ENCODE measurements at places on chromosomes 1 and 21.

- no peaks in the 10 kb centered on the region for H3K27me3 ChIP-seq
- H3K36me3 ChIP-seq = peaks cover 14% of the 10 kb centered on the region
- no peak overlapping the region for H3K27ac ChIP-seq
- no peak overlapping the region for H3K4me3 ChIP-seq
- no peak for DNase-seq
- H3K4me1 ChIP-seq = no peaks in the 10 kb centered on the region
These were observed 47.8 kb downstream of the SELENOF start for GRCh38 chr1:86865973-86866637.

DNA sequence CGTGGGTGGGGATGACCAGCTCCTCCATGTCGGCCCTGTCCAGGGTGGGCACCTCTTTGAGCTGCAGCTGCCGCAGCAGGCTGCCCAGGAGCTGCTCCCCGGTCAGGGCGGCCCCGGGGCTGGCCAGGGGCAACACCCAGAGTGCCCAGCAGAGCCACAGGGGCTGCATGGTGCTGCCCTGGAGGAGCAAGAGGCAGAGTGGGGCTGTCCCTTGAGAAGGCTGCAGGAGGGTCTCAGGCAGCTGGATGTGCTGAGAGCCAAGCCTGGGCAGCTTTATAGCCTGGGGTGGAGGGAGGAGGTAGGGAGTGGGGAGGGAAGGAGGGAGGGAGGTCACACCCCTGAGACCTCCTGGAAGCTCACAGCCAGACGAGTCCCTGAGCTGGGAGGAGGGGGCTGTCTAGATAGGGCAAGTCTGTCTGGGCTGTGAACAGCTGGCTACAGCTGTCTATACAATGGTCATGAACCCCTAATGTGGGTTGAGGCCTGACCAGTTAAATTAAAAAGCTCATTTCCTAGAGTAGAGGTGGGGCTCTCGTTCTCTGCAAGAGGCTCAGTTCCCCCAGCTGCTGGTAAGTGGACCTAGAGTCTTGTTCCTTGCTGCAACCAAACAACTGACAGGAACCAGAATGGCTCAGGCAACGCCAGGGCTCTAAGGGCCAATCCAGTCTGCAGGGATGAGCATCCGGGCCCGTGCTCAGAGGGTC, at the start of gene LEFTY1:
Gene LEFTY1 (minus strand): TSS at position 249 of the 704 bp plus-strand sequence. CDS start 80 bp downstream, at position 169.
- H3K27ac ChIP-seq = no peak within 1 kb of the TSS
- DNase-seq = no peak
- peaks cover 12% of the 10 kb centered on the region for H3K27me3 ChIP-seq
- H3K36me3 ChIP-seq = no peaks in the 10 kb centered on the region
- H3K4me1 ChIP-seq = peaks cover 11% of the 10 kb centered on the region
- no peak within 1 kb of the TSS for H3K4me3 ChIP-seq

DNA sequence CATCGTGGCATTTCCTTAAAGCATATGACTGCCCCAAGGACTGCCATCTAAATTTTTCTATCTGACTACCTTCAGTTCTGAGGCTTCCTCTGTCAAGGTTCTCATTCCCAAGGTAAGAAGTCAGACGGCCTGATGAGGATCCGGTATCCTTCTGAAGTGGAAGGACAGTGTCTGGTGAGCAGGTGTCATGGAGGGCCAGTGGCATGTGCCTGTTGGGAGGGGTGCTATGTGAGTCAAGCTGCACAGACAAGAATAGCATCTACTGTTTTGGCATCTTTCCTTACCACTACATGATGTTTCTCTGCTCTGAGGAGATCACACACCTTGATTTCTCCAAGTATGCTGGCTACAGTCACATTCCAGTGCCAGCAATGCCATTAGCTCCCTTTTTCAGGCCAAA, 99.6 kb upstream of the RGS1 start:
- no peak for DNase-seq
- H3K27me3 ChIP-seq = no peaks in the 10 kb centered on the region
- no peaks in the 10 kb centered on the region for H3K4me1 ChIP-seq
- no peaks in the 10 kb centered on the region for H3K36me3 ChIP-seq
- no peak overlapping the region for H3K27ac ChIP-seq
- H3K4me3 ChIP-seq = no peak overlapping the region

DNA sequence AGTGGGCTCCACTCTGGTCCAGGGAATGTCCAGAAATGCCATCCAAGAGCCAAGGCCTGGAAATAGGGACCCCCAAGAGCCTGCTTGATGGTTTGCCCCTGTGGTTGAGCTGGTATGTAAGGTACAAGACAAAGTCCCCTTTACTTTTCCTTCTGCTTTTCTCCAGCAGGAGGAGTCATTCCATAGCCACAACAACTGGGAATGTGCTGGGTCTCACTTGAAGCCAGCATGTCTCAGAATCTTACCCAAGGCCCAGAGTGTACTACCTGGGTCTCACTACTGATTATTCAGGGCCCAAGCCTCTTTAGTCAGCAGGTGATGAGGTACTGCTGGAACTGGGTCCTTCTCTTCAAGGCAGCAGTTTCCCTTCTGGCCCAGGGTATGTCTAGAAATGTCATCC, 62.1 kb upstream of the CD55 start:
- no peaks in the 10 kb centered on the region for H3K27me3 ChIP-seq
- H3K27ac ChIP-seq = no peak overlapping the region
- no peak for DNase-seq
- no peaks in the 10 kb centered on the region for H3K4me1 ChIP-seq
- H3K4me3 ChIP-seq = no peak overlapping the region

- no peaks in the 10 kb centered on the region for H3K36me3 ChIP-seq
- no peak for DNase-seq
- no peak overlapping the region for H3K4me3 ChIP-seq
- H3K4me1 ChIP-seq = no peaks in the 10 kb centered on the region
- no peaks in the 10 kb centered on the region for H3K27me3 ChIP-seq
- peak overlapping the region; percentile 69 for H3K27ac ChIP-seq
These were observed 359.8 kb downstream of the LTN1 start for GRCh38 chr21:28632755-28633408.

DNA sequence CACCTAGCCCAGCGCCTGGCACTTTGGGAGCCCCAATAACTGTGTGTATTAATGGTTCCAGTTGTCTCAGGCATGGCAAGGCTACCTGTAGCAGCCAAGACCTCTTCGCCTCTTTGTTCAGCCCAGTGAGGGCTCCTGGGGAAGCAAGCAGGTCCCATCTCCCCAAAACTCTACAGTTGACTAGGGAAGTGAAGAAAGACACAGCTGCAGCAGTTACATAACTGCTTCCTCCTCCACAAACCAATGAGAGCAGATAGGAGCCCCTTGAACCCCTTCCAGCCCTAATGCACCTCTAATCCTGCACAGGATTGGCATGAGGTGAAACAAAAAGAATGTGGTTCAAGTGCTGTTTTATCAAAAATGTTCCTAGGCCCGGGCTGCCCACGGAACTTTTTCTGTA, 100.5 kb downstream of the SYF2 start:
- H3K27ac ChIP-seq = no peak overlapping the region
- no peak overlapping the region for H3K4me3 ChIP-seq

GRCh38 chr1:19938472-19938871, 15.1 kb upstream of the PLA2G2E start:
- no peaks in the 10 kb centered on the region for H3K27me3 ChIP-seq
- no peak for DNase-seq
- no peak overlapping the region for H3K27ac ChIP-seq
- no peaks in the 10 kb centered on the region for H3K36me3 ChIP-seq
- H3K4me3 ChIP-seq = no peak overlapping the region

GRCh38 chr1:40281853-40282252, 23.8 kb downstream of the ZMPSTE24 start:
- no peaks in the 10 kb centered on the region for H3K27me3 ChIP-seq
- H3K4me1 ChIP-seq = no peaks in the 10 kb centered on the region
- DNase-seq = no peak
- no peak overlapping the region for H3K27ac ChIP-seq
- H3K4me3 ChIP-seq = no peak overlapping the region
- H3K36me3 ChIP-seq = peaks cover 18% of the 10 kb centered on the region

All from type B pancreatic cell (in vitro differentiated cells).